Effector CD4-positive, alpha-beta T cell (primary cell): ENCODE measurements at places on chromosomes 4 and X.

GRCh38 chr4:104941661-104942062 is 205.0 kb upstream of the TET2 start:
- DNase-seq = no peak

GRCh38 chr4:122700178-122700725 is 32.3 kb upstream of the BBS12 start:
- no peak for DNase-seq

DNA sequence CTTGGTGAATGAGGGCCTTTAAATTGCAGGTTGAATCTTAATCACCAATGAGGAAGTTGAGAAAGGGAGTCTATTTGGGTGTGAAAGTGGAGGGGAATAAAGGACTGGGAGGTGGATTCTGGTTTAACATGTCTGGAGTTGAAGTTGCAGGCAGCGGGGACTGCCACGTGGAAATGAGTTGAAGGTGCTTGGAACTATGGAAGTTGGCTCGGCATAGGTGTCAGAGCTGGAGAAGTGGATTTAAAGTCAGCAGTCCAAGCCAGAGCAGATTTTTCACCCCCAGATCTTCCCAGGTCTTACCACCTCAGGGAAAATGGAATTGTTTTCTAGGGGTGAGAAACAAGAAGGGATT is 44.9 kb downstream of the TIGD4 start:
- DNase-seq = no peak

GRCh38 chr4:627347-628125 is 2.2 kb downstream of the PDE6B start:
- DNase-seq = no peak

- no peak for DNase-seq
Observed at GRCh38 chrX:127177966-127178365, 358.4 kb downstream of the PRR32 start.

GRCh38 chr4:128572778-128573241 is 236.7 kb upstream of the JADE1 start:
- no peak for DNase-seq
